Muscle of arm (tissue), 14 donors: ENCODE measurements at places on chromosomes 2 and 18. TPM values are rescaled to one million over a fixed set of nuclear protein-coding genes. Genes with fewer than 3 reads are reported as not detected.

Gene GREB1L
- polyA plus RNA-seq, result 5.4 TPM

DNA sequence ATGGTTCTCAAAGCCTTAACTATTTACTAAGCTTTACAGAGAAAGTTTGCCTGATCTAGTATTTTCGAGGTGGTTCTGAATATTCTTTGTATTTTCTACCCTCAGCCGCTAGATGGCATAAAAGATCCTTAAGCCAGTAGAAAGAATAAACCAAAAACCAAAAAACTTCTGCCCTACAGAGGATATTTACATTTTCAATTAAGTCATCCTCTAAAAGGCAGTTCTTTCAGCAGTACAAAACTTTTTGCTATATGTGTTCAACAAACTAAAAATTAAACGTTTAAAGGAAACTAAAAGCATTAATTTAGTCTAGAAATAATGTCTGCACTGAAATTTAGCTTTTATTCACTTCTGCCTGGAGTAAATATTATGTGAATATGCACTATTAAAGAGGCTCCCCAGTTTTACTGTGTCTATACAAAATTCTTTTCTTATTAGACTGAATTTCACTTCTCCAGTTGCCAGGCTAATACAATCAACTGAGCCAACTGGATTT lies 297.5 kb downstream of the PIEZO2 start:
- DNase-seq, result peak; percentile 67

- DNase-seq, result no peak
Observed at GRCh38 chr2:160522951-160523710, 29.5 kb upstream of the RBMS1 start.

DNA sequence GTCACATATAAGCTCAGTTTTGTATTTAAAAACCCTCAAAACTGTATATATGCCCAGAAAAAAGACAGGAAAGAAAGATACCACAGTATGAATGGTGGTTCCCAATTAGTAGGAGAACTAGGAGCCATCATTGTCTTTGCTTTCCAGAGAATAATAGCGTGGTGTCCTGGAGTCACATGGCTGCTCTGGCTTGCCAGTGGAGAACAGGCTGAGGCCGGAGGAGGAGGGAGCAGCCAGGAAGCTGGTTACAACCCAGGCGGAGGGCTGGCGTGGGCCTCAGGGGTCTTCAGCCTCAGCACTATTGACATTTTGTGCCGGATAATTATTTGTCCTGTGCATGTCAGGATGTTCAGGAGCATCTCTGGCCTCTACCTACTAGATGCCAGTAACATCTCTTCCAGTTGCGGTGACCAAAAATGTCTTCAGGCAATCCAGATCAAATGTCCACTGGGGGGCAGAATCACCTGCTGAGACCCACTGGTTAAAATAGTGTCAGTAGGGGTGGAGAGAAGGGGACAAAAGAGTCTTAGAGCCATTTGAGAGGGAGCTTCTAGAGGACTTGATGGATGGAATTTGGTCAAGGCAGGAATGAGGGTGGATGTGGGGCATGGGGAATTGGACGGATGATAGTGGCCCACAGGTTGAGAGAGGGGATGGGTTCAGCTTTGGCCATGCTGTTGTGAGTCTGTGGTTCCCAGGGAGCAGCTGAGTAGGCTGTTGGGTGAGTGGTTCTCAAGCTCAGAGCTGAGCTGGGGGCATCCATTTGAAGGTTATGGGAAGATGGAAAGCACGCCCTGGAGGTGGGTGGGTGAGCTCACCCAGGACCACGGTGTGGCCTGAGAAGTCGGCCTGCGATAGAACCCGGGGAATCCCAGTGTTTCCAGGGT lies 144.9 kb downstream of the AGAP1 start:
- DNase-seq, result no peak

- no peak for DNase-seq
Observed at GRCh38 chr2:46499392-46499785, 20.0 kb downstream of the TMEM247 start.

DNA sequence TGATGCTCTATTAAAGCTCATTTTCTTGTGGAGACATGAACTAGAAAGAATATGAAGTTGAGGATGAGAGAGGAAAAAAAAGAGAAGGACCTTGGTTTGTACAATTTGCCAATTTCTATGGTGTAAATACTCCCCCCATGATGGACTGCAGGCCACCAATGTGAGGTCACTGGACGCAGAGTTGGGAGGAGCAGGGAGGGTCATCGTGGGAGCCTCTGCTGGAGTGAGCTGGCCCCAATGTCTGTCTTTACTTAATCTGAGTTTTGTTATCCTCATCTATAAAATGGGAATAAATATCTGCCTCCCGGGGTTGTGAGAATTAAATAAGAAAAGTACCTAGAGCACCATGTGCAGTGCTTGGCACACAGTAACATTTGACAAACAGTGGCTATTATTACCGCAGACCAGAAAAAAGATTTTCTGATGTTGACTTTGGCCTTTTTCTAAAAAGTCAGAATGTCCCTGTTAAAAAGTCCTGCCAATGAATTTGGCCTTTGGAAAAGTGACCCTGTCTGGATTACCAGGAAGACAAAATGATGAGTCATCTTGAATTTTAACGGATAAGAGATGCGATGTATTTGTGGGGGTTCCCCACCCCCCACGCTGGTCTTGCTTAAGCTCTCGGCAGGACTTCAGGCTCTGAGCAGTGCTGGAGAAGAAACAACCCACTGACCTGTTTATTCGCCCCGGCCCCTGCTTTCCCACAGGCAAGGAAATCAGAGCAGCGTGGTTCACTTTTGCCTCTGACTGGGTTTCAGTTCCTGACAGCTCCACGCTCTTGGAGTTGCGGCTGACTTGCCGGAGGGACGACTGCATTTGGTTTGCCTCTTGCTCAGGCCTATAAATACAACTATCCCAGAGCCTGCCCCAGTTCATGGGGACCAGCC lies 50.3 kb upstream of the FOSL2 start:
- no peak for DNase-seq

DNA sequence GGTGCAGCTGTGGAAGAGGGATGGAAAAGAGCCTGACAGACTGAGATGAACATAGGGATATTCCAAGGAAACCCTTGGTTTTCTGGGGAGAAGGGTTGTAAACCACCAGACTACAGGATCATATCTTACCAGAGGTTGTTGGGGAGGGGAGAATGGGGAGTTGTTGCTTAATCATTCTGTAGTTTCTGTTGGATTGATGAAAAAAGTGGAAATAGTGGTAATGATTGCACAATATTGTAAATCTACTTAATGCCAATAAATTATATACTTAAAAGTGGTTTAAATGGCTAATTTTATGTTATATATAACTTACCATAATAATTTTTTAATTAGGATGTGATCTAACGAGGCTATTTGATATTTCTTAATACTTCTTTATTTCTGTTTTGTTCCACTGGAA lies 800.9 kb downstream of the BCL11A start:
- no peak for DNase-seq

DNA sequence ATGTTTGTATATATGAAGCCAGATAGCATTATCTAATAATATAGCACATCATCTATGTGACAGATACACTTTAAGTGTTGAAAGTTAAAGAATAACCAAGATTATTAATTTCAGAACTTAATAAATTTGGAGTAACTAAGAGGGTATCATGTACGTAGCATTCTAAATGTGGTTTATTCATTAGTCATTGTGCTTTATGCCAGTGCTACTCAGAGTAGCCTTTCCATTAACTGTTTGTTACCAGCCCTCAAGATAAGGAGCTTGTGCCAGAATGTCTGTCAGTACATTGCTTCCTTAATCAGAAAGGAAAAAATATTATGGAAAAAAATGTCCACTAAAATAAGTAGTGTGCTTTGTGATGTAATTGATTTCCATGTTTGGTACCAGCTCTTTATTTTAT lies 94.9 kb upstream of the TWSG1 start:
- DNase-seq, result no peak

DNA sequence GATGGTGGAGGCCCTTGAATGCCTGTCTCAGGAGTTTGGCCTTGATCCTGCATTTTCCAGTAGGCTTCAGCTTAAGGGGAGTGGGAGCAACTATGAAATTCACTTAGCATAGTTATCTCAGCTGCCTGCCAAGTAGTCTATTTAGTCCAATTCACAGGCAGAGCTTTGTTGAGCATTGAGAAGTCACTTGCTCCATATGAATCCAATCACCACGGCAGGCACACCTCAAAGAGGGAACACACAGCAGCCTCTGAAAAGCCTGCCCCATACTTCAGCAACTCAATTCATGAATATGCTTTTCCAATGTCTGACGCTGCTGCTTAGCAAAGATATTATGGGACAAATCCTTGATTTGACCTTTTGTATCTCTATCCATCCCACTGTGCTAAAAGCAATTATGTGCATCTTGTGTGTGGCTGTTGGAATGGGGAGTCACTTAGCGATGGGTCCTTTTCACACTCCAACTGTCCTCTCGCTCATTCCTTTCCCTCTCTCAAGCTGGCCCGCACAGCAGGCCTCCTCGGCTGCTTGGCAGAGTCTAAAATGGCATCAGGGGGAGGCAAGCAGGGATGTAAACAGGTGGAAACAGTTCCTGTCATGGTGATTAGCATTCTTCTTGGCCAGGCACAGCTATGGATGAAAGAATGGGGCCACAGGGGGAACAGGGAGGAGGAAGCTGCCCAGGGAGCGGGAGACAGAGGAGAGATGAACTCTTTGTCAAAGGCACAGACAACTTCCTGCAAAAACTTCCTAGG lies 56.0 kb upstream of the LRPPRC start:
- DNase-seq, result no peak

GRCh38 chr2:134441153-134441863 lies 187.4 kb downstream of the MGAT5 start:
- no peak for DNase-seq

Gene KYNU
- polyA plus RNA-seq, result not detected

- no peak for DNase-seq
Observed at GRCh38 chr2:72182547-72182946, 34.9 kb upstream of the CYP26B1 start.
